ENCODE measurements at places on chromosomes 4 and X. TPM values are rescaled to one million over a fixed set of nuclear protein-coding genes. Genes with fewer than 3 reads are reported as not detected.

Gene MAP3K15
- 0.17 TPM for total RNA-seq

Gene TLR10
- total RNA-seq = 0.70 TPM

Gene KIT
- 10.0 TPM for total RNA-seq

Gene CRMP1
- total RNA-seq = 0.37 TPM

Gene WFS1
- 8.3 TPM for total RNA-seq
